ENCODE measurements at places on chromosomes 3 and 15.

GRCh38 chr3:56725175-56725574 lies 42.1 kb upstream of the TASOR start:
- DNase-seq = no peak

DNA sequence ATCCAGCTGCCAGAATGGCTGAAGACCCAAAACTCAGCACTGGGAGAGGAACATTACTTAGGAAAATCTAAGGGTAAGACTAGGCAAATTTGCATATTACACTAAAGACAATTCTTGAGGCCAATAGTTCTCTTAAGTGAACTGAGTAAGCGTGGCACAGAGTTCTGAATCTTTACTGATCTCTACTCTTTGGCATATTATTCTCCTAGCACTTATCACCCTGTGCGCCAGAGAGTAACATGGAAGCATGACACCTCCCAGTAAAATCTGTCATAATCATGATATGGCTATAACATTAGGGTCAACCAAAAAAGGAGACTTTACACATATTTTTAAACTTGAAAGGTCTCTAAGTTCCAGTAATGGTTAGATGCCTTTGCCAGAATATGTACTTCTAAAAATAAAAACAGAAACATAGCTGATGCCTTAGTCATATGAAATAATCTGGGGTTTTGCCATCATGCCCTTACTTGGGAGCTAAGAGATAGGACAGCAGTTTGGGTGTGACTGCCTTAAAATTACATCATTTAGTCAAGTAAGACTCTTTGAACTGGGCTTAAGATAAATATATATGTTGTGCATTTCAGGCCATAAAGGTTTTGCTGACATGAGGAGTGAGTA lies 290.5 kb downstream of the PLCL2 start:
- DNase-seq = no peak

- DNase-seq = no peak
These were observed 37.3 kb downstream of the DLG1 start for GRCh38 chr3:197261164-197261509.

DNA sequence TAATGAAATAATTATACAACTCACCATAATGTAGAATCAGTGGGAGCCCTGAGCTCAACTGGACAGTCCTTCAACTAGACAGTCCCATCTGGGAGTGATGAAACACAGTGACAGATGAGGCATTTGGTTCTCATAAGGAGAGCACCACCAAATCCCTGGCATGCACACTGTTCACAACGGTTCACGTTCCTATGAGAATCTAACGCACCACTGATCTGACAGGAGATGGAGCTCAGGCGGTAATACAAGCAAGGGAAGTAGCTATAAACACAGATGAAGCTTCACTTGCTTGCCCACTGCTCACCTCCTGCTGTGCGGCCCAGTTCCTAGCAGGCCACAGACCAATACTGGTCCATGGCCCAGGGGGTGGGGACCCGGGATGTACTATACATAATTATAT lies 17.0 kb downstream of the PRKAR2A start:
- DNase-seq = no peak

GRCh38 chr3:88574146-88574545 lies 424.4 kb downstream of the C3orf38 start:
- no peak for DNase-seq

DNA sequence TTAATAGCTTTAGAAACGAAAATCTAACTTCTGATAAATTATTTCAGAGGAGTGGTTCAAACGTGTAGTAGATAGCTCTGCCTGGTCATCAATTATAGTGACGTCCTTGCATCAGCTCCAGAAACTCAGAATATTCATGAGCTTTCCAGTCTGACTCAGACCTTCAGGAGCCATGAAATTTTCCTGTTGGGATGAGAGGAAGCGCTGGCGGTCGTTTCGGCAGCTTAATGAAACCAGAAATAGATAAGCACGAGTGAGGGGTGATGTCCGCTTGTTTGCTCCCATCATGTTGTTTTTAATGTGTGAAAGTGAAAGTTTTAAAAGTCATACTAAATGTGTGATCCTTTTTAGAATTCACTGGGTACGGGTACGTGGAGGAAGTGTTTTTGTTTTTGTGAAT lies 141.1 kb downstream of the PGPEP1L start:
- DNase-seq = no peak

GRCh38 chr3:16407366-16407765 lies 106.1 kb downstream of the RFTN1 start:
- no peak for DNase-seq

- DNase-seq = no peak
These were observed 31.7 kb upstream of the DHX36 start for GRCh38 chr3:154356009-154356408.

DNA sequence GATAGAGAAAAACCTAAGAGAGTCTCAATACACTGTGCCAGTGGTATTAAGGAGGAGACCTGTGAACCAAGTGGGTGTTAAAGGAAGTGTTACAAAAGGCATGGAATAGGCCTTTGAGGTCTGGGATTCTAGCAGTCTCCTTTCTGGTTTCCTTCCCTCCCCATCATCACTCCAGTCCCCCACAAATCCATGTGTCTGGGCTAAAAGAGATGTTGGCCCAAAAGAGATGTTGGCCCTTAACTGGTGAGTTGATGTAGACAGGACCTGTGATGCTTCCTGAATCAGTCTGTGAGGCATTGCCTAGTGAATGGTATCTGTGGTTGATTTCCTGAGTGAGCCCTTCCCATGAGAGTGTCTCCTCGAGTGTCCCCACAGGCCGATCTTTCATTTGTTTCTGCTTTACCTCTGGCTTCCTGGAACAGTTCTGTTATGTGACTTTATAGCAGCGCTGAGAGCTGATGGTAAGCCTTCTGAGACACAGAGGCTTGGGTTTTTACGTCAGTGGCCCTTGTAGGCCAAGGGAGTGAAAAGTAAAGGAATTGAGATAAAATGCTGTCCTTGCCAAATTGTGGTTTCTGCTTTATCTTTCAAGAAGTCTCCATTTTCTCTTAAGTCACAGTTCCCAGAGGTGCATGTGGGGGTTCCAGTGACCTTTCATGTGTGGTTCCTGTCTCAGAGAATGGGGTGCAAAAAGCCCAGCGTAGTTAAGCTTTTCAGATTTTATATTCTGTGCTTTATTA lies 87.8 kb downstream of the KLHL25 start:
- no peak for DNase-seq

- DNase-seq = no peak
These were observed 54.0 kb upstream of the ABHD2 start for GRCh38 chr15:89034305-89034704.

DNA sequence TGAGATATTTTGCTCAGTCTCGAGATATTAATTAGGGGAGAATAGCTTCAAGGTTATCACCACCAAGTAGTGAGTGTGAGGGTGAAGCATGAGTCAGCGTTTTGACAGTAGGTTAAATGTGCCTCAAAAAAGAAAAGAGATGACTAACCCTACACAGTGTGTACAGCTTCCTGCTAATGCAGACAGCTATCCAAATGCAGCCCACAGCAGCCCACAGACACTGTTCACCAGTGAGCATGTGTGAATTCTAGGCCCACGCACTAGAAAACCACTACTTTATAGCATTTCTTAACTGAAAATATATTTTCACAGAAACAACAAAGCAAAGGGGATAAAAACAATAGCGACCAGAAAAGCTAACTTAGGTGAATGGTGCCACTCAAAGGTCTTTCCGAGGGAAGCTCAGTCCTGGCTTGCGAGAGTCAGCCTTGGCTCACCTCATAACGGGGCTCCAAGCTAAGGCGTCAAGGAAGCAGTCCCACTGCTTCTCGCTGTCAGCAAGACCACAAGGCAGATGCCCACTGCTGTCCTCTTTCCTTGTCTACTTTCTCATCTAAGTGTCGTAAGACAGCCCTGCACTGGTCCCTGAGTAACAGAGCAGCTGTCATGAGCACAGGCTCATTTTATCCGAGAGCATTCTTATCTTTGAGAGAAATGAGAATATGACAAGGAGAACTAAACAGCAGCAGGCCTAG lies 47.6 kb downstream of the TXNRD3 start:
- DNase-seq = no peak

GRCh38 chr3:23741036-23741706 lies 64.6 kb upstream of the UBE2E1 start:
- DNase-seq = no peak

- DNase-seq = no peak
These were observed 337.7 kb downstream of the SLC9A9 start for GRCh38 chr3:143510601-143511000.

DNA sequence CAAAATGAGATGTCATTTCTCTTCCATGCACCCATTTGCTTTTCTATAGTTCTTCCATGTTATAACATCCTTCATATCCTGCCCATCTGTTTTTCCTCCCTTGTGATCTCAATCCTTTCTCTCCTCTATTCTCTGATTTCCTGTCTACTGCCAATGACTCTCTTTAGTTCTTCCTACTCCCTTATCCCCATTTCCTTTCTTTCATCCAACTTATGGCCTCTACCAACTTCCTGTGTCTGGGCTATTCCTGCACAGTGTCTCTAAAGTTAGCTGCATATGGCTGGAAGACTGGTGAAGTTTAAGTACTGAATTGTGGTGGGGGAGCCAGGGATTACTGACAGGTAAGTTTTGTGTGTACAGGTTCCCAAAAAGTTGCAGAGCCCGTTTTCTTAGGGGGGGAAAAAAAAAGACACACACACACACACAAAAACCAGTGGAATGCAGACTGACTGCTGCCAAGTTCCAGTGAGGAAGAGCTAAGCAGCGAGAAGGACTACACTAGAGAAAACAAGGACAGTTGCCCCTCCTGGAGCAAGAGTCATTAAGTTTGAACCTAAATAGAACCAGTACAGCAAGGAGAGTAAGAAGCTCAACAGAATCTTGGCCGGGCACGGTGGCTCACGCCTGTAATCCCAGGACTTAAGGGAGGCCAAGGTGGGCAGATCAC lies 28.8 kb downstream of the XRN1 start:
- no peak for DNase-seq

DNA sequence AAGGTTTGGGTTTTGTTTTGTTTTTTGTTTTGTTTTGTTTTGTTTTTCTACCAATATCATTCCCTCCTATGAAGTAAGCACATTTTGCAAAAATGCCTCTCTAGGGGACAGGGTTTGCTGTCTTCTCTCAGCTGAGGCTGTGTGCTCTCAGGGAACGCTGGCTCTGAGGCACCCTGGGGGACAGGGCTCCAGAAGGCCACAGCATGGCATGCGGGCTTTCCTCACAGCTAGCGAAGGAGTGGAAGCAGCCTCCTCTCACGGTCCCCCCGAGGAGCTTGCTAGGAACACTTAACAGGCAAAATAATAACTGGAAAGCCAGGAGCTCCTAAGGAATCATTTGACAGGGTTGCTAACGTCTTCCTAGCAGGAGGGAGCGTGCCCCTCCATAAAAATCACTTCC lies 227.7 kb upstream of the ST8SIA2 start:
- DNase-seq = no peak

GRCh38 chr3:186824430-186825139 lies 17.9 kb upstream of the ADIPOQ start:
- DNase-seq = no peak

GRCh38 chr15:90422936-90423335 lies 34.9 kb downstream of the IQGAP1 start:
- DNase-seq = no peak

DNA sequence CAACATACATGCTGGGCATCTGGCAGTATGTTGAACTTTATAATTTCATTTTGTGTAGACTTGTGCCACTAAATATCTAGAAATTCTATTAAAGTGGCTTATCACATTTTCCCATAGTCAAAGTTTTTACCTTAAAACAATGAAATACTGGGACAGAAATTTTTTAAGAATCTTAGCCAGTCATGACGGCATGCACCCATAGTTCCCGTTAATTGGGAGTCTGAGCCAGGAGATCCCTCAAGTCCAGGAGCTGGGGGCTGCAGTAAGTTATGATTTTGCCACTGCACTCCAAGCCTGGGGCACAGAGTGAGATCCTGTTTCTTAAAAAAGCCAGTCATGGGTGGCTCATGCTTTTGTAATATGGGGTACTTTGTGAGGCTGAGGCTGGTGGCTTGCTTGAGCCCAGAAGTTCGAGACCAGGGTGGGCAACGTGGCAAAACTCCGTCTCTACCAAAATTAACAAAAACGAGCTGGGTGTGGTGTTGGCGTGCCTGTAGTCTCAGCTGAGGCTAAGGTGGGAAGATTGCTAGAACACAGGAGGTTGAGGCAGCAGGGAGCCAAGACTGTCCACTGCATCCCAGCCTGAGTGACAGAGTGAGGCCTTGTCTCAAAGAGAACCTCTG lies 3.1 kb downstream of the RPSA start:
- no peak for DNase-seq

DNA sequence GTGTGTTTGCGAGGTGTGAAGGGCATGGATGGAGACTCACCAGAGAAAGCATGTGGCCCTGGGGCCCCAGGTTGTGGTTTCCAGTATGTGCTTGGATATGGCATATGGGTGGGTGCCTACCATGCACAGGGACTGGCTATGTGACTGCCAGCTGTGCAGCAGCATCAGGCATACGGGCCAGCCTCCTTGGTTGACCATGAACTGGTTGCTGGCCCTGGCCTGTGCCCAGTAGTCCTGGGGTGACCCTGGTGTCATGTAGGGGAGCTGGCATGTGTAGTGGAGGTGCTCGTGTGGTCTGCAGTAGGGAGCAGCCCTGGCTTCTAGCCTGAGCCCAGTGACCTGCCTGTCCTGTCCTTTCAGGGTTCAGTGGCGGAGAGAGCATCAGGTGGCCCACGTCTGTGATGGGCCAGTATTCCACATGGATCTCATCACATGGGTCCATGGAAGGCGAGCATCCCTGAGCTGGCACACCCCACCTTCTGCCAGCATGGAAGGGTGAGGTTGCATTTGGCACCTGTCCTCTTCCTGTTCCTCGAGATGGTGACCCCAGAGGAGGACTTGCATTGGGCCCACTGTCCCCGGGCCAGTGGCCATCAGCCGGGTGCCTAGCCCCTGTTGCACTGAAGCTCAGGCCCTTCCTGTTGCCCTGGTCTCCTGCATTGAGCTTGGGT lies 228.9 kb downstream of the SNRPN start:
- no peak for DNase-seq

GRCh38 chr3:156688632-156689452 lies 14.5 kb downstream of the TIPARP start:
- DNase-seq = no peak

All from NCI-H1436 treated with DMSO at 0.1 percent for 48 hours (cell line).